ENCODE measurements at places on chromosomes 7 and 10.

- DNase-seq, result no peak
These were observed 769.7 kb downstream of the TNS3 start for GRCh38 chr7:46812101-46812675.

GRCh38 chr10:35495521-35496119 is 109.5 kb upstream of the GJD4 start:
- DNase-seq, result no peak

GRCh38 chr10:36437367-36437766 is 688.0 kb upstream of the ANKRD30A start:
- DNase-seq, result no peak

DNA sequence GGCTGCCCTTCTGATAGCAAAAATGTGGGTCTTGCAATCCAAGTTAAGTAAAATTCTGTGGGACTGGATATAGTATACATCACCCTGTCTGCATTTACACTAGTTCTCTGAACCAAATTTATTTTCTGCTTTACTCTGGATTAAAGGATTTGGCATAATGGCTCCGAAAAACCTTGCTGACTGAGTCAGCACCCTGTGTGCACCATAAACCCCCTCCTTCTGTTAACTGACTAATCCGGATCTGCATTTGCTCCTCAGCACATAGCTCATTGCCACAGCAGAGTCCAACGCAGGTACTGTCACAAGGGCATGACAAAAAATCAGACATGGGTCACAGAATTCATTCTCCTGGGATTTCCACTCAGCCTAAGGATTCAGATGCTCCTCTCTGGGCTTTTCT is 1.3 kb downstream of the OR2A5 start:
- no peak for DNase-seq

DNA sequence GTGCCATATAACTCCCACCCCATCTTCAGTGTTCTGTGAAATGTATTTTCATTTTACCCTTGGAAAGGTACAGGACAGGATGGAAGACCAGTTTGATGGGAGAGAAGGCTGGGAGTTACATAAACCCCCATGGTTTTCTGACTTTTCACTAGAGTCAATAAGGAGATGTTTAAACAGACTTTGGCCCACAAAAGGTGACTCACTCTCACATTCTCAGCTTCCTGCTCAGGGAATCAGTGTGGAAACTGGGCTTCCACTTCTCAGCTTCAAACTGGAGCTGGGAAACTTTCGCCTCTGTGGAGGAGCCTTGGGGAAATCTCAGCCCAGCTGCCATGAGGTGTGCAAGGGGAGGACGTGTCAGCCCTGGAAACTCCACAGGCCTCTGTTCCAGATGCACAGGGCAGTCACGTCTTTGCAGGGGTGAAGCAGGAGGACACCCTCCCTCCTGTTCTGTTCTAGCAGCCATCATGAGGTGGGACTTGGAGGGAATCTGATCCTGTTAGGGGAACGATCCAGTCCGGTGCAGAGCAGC is 560.5 kb upstream of the GALNT17 start:
- no peak for DNase-seq
